Activated CD4-positive, CD25-positive, alpha-beta regulatory T cell (primary cell): ENCODE measurements at places on chromosomes 5 and 9.

- no peak for DNase-seq
These were observed 210.4 kb upstream of the ELAVL2 start for GRCh38 chr9:24036459-24036858.

- no peak for DNase-seq
These were observed 7.5 kb upstream of the TTC1 start for GRCh38 chr5:160001457-160001856.

GRCh38 chr9:92714787-92715487, 45.0 kb upstream of the IPPK start:
- DNase-seq = no peak

DNA sequence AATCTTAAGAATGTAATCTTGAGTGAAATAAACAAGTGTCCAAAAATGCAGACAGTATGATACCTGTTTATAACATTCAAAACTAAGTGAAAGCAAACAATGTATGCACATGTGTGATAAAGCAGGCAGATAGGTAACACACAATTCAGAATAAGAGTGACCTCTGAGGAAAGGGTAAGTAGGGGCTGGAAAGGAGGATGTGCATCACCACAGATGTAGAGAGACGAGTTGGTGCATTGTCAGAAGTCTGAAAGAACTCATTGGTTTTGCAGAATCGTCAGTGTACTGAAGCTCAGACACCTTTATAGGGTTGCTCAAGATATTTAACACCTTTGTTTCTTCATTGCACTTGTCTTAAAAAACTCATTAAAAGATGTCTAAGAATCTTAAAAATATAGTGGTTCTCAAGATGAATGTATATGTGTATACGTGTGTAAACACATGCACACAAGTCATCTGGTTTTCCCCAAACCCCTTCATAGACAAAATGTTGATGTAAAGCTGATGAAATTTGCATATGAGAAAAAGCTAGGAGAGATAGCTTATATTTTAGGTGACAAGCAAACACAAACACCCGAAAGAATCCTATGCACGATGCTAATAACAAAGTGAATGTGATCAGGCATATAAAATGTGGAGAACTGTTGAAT, 197.6 kb upstream of the MEF2C start:
- DNase-seq = no peak

DNA sequence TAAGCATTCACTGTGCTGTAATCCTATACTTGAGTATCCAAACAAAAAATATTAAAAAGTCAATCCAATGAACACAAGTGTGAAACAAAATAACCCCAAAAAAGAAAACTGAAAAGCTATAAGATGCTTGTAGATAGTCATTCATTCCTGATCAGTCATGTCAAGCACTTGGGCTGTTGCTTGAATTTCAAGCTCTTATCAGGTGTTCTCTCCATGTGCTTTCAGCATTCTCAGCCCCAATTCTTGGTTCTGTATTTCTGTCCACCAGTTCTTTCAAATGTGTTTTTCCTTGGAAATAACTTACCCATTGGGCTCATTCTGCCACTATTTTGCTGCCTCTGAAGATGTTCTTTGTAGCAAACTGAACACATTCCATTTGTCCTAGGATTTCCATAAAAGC, 4.7 kb downstream of the ZFAND5 start:
- no peak for DNase-seq

DNA sequence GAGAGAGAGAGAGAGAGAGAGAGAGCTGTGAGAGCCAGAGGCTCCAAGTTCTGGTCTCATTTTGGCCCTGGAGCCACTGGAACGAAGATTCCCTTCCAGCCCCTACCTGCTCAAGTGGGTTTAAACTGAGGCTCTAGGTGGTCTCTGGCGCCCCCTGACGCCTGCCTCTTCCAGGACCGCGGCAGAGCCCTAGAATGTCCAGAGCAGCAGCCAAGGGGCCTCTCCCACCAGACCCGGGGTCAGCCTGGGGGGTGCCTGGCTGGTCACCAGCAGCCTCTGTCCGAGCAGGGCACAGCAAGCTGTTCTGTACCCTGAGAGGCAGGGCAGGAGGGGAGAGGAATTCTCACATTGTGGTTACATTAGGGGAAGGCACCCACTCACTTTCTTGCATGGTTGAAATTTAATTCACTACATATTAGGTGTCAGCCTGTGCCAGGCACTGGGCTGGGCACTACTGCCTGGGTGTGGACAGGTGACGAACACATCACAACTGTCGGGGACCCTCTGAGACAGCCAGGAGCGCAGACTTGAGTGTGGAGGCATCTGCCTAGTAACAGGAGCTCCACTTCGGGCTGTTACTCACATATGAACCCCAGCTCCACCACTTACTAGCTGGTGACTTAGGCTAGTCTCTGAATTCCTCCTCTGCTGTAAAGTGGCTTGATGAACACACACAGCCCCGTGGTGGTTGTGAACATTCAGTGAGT, 44.5 kb downstream of the AMBP start:
- no peak for DNase-seq

- no peak for DNase-seq
These were observed 50.7 kb upstream of the UBAC1 start for GRCh38 chr9:136011703-136012496.

DNA sequence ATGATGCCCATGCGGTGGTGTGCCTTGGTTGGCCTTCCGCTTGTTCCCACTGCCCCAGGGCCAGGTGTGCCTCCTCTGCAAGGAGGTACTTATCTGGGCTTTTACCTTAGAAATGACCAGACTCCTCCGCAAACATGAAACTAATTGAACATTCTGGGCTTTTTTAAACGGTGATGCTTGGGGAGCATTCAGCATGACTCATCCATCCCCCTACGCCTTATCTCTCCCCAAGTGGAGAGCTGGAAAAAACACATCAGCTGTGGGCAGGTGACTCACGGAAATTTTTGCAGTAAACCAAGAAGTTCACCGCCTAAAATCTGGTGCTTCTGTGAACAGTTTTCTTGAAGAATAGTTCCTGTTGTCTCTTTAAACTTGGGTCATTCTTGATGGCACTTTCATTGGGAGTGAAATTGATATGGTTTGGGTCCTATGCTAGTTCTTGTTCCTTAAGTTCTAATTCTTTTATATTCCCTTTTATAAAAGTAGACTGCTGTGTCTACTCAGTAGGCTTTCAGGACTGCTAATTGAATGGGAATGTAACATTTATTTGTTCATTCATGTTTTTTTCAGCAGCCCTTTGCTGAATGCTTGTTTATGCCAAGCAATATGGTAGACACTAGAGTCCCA, 39.6 kb downstream of the SFXN1 start:
- no peak for DNase-seq

DNA sequence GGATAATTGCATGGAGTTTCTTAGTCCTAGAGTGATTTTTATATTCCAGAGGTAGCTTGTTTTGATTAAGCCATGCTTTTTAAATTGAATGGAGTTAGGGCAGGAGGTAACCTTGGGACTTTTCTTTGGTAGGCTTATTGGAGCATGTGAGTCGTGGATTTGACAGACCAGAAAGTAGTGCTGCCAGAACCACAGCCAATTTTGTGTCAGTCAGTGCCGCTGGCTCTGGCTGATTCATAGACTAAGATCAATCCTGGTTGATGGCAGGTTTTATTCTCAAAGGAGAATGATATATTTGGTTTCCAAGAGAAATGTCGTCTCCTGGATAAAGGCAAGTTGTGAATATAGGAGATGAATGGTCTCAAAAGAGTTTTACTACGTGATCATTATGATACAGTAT, 20.3 kb downstream of the RAI14 start:
- no peak for DNase-seq

DNA sequence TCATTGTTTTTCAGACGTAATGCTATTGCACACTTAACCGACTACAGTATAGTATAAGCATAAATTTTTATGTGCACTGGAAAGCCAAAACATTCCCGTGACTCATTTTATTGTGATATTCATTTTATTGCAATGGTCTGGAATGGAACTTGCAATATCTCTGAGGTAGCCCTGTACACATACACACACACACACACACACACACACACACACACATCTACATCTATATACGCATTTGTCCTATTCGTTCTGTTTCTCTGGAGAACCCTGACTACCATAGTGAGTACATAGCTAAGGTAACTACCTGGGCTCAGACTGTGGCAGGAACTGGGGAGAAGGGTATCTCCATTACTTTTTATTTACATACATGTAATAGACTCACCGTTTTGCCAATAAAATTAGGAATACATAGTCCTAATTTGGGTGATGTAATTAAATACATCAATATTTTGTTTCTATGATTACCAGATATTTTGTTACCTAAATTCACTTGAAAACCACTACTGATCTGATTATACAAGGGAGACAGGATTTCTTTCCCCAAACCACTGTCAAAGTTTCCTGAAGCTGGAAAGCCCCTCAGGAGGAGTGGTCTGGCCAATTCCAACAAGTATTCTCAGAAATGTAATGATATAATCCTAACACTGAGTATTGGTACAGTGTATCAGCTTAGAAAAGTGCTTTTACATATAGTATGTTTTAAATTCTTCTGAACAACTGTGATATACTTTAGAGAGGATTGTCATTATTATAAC, 74.0 kb upstream of the PLPP1 start:
- DNase-seq = no peak

DNA sequence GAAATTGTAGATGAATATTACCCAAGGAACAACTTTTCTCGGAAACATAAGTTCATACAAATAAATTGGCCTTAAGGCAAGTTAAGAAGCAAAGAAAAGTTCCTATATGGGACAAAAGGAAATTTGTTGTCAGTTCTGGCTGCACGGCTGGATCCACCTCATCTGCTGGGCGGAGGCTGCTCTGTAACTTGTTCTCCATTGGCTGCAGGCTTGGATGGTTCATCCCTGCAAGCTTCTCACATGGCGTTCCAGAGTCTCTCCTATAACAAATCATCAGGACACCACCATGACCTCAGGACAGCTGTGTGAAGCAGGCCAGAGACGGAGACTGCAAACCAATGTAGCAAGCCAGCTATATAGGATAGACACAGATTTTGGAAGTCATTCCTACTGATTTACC, 81.4 kb upstream of the DAB2 start:
- no peak for DNase-seq
